ENCODE measurements at places on chromosomes 11 and 22.

GRCh38 chr11:776561-777287 lies 563 bp downstream of the GATD1 start:
- H3K27ac ChIP-seq = no peak overlapping the region
- no peaks in the 10 kb centered on the region for H3K4me1 ChIP-seq
- H3K4me3 ChIP-seq = peak overlapping the region; percentile 90
- H3K36me3 ChIP-seq = no peaks in the 10 kb centered on the region

GRCh38 chr22:24285245-24285644 lies 14.6 kb downstream of the SPECC1L start:
- no peak overlapping the region for H3K27ac ChIP-seq
- no peak for DNase-seq
- no peaks in the 10 kb centered on the region for H3K27me3 ChIP-seq
- H3K4me1 ChIP-seq = peaks cover 29% of the 10 kb centered on the region
- H3K36me3 ChIP-seq = no peaks in the 10 kb centered on the region
- H3K4me3 ChIP-seq = no peak overlapping the region

GRCh38 chr11:19089421-19089820 lies 27.5 kb upstream of the ZDHHC13 start:
- no peak overlapping the region for H3K27ac ChIP-seq
- H3K4me3 ChIP-seq = no peak overlapping the region
- H3K27me3 ChIP-seq = no peaks in the 10 kb centered on the region
- DNase-seq = no peak
- H3K36me3 ChIP-seq = no peaks in the 10 kb centered on the region

DNA sequence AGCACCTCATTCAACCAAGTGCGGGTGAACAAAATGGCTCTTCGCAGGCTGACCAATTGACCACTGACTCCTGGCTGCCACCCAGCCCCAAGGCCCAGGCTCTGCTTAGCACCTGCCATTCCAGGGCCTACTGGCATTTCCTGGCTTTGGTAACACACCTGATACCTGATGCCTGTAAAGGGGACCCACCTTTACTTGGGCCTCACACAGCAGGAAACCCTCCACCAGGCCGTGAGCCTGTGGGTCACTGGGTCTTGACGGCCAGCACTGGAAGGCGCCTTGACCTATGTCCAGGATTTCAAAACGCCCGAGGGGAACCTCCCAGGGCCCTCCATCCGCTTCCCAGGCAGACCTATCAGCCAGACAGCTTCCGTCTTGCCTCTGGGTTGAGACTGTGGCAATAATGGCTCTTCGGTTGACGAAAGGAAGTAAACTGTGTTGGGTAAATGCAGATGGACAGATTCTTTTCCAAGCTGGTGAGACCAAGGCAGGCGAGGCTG lies 16.8 kb upstream of the TMEM184B start:
- no peak for DNase-seq
- H3K4me1 ChIP-seq = no peaks in the 10 kb centered on the region
- no peaks in the 10 kb centered on the region for H3K27me3 ChIP-seq
- no peak overlapping the region for H3K27ac ChIP-seq
- H3K36me3 ChIP-seq = peaks cover 15% of the 10 kb centered on the region

DNA sequence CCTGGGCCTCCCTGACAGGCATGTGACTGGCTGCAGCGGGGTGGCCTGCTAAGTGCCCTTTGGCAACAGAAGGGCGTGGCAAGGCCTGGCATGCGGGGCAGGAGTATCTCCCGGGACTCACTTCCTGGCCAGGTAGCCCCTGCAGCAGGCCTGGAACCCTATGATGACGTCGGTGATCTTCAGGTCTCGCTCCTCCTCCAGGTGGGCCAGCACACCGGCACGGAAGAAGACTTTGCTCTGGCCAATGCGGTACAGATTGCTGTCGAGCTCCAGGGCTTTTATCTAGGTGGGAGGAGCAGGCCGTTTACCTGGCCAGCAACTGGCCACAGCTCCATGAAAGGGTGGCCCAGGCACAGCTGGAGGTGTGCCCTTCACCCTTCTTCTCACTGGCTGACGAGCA lies 50.9 kb downstream of the APOL1 start:
- no peak overlapping the region for H3K27ac ChIP-seq
- H3K27me3 ChIP-seq = no peaks in the 10 kb centered on the region
- no peak for DNase-seq
- no peak overlapping the region for H3K4me3 ChIP-seq
- H3K36me3 ChIP-seq = peaks cover 98% of the 10 kb centered on the region

DNA sequence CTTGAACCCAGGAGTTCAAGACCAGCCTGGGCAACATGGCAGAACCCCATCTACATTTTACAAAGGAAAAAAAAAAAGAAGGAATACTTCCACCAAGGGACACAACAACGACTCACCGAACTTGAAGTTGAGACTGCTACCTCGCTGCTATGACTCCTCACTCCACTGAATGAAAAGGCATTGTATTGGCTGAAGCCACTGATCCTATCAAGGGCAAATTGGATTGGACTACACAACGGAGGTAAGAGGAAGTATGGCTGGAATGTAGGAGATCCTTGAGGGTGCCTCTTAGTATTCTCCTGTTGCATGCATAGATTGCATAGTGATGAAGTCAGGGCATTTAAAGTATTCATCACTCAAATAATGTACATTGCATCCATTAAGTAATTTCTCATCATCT lies 97.9 kb downstream of the CWF19L2 start:
- no peak overlapping the region for H3K27ac ChIP-seq
- no peaks in the 10 kb centered on the region for H3K27me3 ChIP-seq
- DNase-seq = no peak
- no peaks in the 10 kb centered on the region for H3K36me3 ChIP-seq
- no peaks in the 10 kb centered on the region for H3K4me1 ChIP-seq
- no peak overlapping the region for H3K4me3 ChIP-seq

DNA sequence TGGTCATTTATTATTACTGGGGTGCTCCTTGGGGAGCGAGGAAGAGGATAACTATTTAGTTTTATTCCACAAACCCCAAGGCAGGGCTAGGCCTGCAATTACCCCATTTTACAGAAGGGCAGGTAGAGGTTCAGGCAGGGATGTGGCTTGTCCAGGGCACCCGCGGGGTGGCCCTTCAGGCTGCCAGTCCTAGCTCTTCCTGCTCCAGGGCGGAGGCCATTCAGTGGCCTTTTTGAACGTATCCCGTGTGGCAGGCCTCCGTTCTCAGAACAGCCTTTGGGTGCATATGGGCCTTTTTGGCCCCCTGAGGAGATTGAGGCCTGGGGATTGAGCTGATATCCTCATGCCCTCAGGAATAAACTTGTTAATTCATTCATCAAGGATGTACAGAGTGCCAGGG lies 66.2 kb downstream of the MPPED1 start:
- no peaks in the 10 kb centered on the region for H3K36me3 ChIP-seq
- H3K27me3 ChIP-seq = no peaks in the 10 kb centered on the region
- H3K4me1 ChIP-seq = no peaks in the 10 kb centered on the region
- no peak overlapping the region for H3K27ac ChIP-seq
- H3K4me3 ChIP-seq = no peak overlapping the region
- no peak for DNase-seq

- H3K27ac ChIP-seq = no peak overlapping the region
- DNase-seq = no peak
- no peaks in the 10 kb centered on the region for H3K4me1 ChIP-seq
- no peaks in the 10 kb centered on the region for H3K27me3 ChIP-seq
- H3K36me3 ChIP-seq = no peaks in the 10 kb centered on the region
Observed at GRCh38 chr22:30270832-30271231, 4.2 kb upstream of the OSM start.

Data from pancreas (tissue), 10 donors.